ENCODE measurements at places on chromosomes 2 and 18.
A peak's percentile ranks its signal among the peaks of the same experiment; 100 is the strongest.

DNA sequence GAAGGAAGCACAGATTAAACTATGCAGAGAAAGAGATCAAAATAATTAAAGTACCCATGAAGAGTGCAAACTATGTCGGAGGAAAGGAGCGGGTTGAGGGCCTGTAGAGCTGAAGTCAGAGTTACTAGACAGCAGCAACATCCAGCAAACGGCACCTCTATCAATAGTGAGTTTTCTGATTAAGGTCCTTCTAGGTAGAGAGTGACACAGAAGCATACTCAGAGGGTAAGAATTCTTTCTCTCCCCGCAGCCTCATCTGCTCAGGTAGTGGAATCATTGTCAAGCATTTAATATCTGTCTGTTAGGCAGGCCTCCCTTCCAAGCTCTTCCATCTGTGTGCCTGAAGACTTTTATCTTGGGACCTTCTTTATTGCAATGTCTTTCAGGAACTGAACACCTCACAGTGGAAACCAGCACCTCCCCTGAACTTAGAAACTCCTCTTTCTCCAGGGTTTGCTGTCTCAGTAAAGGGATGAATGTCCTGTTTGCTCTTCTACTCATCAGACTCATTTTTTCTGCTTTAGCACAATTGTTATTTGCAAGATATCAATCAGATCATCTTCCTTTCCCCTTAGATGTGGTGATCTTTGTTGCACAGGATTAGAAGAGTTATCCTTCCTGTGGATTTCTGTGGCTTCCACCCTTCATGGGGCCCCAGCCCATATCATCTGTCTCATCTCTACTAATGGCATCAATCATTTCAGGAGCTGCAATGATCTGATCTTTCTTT is 28.8 kb downstream of the SP140 start:
- peak; percentile 5 for DNase-seq

GRCh38 chr2:101509499-101510284 is 34.8 kb upstream of the RFX8 start:
- DNase-seq = no peak

GRCh38 chr2:240048237-240048636 is 5.1 kb downstream of the OR6B3 start:
- DNase-seq = no peak

GRCh38 chr2:129748653-129749052 is 230.8 kb upstream of the RAB6C start:
- no peak for DNase-seq

GRCh38 chr2:151815821-151816489 is 12.3 kb downstream of the ARL5A start:
- DNase-seq = no peak

GRCh38 chr18:58865701-58866065 is 1.0 kb downstream of the ZNF532 start:
- DNase-seq = no peak

DNA sequence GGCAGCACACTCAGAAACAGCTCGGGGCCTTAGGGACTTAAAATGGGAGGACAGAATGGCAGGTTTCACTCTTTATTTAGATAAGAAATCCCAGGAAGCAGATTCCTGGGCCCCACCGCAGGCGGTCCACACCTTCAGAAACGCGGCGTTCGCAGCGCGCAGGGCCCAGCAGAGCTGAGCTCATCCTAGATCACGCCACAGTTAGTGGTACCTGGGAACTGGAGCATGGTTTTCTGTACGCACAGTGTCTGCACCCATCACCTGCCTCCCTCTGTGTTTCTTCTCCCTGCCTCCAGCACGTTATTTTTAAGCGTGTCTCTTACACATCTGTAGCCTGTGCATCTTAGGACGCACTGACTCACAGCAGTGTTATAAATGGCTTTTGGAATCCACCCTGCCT is 242.1 kb downstream of the ALPK2 start:
- no peak for DNase-seq

DNA sequence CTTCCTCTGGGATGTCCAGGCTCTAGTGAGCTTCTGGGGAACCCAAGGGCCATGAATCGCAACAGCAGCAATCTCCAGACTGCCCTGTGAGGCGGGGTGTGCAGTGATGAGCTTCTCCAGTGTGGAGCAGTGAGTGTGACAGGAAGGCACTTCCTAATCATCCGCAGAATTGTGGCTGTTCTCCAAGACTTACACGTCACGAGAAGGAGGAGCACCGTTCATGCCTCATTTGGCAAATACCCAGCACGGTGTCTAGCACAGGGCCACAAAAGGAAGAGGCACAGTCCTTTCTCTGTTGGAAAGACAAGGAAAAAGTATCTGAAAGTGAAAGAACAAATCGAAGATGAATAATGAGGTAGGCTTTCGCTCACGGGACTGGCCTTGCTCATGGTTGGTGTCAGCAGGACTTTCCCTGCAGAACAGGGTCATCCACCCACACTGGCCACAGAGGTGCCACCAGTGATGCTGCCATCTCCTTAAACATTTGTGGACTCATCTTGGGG is 125.1 kb upstream of the HAAO start:
- DNase-seq = no peak

DNA sequence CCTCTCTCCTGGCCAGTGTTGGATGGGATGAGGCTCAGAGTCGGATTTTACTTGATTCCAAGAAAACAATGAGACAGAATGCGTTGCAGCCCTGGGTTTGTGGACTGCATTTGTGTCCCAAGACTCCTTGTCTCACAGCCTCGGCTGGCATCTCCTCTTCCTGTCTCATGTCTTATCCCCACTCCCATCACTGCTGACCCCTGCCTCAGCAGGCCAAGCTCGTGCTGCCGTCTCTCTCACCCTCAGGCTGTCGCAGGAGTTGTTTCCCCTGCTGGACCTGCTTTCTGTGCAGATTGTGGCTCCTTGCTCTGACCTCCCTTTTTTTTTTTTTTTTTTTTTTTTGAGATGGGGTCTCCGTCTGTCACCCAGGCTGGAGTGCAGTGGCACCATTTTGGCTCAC is 70.2 kb upstream of the RALBP1 start:
- DNase-seq = no peak

DNA sequence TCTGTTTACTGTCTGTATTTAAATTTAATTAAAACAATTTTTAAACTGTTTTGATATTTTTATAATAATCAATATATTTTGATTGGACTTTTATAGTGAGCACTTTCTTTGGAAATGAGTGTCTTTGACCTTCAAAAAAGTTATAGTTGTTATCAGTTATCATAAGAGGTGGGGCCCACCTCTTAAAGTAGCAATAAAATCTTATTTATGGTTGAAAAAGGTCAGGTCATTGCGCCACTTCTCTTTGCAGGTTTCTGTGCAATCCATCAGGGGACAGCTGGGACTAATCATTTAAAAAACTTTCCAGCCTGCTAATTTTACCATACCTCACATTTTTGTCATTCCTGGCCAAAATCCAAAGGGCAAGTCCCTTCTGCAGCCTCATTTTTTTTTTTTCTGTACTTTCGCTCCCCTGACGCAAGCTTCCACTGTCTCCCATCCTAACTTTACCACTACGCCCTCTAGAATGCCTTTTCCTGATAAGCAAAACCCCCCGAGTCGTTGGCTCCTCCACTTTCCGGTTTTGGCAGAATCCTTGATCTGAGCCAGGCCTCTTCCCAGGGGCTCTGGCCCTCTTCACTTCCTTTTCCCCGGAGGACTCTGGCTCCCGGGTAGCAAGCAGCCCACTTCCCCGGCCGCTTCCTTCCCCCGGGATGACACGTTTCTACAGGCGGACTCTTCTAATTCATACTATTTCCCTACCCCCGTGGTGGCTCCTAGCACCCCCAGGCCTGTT is 1.1 kb upstream of the SEH1L start:
- DNase-seq = peak; percentile 12

DNA sequence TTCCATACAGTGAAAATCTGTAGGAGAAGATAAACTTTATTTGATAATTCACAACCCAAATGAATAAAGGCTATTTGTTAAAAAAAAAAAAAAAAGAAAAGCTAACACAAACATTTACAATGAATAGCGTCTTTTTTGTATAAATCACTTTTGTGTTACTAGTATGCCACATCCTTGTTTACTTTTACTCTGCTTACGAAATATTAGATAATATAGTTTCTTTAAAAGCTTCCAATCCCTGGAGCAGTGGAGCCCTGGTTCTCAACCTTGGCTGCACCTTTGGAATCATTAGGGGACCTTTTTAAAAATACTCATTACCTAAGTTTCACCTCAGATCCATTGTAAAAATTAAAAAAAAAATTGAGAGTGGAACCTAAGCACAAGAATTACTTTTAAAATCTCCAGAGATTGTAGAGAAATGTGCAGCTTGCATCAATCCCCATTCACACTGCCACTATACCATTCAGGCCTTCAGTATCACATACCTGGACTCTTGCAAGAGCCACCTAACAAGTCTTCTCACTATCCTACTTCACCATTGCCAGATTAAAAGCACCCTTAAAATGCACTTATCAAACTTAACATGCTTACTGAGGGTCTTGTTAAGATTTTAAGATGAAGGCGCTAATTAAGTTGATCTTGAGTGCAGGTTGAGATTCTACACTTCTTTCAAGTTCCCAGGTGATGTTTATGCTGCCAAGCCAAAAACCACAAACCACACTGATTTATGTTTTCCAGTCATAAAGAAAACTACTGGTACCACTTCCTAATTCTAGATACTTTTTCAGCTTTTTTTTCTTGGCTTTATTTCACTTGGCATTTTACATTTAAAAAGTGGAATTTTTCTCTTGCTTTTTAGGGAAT is 59.7 kb upstream of the ZC3H15 start:
- DNase-seq = no peak

DNA sequence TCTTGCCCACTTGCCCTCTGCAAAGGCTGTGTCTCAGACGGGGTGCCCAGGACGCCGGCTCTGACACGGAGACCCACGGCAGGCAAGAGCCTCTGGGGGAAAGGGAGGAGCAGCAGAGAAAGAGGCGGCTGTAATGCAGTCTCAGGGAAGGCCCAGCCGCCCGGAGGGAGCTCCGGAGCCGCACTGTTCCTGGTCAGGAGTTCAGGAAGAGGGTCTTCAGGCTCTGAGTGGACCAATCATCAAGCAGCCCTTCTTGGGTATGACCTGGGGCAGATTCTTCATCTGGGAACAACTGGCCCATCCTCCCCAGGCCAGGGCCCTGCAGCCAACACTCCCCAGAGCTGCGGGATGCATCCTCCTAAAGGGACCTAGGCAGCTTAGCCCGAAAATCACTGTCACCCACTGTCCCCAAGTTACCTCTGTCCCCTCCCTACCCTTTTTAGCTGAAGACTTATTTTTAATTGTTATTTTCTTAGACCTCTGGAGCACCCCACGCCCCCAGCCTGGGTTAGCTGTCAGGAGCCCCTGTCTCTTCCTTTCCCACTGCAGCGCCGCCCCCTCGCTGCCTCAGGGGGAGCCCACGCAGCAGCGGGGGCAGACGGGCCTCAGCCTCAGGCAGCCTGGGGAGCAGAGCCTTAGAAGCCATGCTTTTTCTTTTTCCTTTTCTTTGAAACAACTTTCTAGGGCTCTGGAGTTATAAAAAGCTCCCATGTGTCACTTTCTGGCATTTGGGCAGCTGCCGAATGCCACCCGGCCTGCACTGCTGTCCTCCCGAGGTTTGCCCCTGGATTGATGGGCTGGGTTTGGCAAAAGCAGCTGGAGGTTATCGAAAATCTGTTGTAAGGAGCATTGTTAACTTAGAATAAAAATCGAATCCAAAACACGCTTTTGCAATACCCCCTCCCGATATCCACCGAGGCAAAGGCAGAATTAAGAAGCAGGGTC is 644 bp upstream of the NEU2 start:
- DNase-seq = no peak

DNA sequence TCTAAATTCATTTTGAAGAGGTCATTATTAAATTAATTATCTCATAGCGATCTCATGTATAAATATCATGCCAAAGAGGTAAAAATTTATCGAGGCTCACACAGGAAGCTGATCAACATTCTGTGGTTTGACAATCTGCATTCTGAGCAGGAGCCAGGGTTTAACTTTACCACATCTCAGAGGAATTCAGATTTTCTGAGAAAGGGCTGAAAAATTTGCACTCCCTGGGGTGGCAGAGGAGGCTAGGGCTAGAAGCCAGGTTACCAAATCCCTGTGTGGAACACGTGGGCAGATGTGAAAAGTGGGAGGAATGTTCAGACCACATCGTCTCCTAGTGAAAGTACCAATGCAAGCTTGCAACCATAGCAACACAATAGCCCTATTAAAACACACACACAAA is 63.5 kb upstream of the CTLA4 start:
- peak; percentile 4 for DNase-seq

DNA sequence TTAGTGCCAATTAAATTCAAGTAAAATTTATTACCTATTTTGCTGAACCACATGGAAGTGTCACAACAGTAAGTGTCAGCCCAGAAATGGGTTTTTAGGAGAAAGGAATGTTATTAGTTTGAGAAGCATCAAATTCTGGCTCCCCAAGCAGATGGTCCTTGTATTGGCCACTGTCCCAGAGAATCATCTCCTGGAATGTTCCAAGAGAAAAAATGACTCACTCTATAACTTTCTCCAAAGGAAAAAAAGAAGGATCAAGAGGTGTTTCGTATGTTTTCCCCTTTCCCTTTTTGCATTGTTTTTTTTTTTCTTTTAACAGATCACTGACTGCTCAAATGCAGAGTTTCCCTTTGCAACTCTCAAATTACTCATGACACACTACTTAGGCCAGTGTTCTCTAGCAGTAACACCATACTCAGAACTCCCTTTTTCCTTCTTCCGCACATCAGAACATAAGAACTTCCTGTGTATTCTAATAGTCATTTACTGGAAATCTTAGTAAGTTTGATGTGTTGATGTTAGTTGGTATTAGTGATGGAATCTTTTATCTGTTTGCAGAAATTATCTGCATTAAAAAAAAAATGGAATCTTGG is 390.3 kb downstream of the GPD2 start:
- DNase-seq = no peak

DNA sequence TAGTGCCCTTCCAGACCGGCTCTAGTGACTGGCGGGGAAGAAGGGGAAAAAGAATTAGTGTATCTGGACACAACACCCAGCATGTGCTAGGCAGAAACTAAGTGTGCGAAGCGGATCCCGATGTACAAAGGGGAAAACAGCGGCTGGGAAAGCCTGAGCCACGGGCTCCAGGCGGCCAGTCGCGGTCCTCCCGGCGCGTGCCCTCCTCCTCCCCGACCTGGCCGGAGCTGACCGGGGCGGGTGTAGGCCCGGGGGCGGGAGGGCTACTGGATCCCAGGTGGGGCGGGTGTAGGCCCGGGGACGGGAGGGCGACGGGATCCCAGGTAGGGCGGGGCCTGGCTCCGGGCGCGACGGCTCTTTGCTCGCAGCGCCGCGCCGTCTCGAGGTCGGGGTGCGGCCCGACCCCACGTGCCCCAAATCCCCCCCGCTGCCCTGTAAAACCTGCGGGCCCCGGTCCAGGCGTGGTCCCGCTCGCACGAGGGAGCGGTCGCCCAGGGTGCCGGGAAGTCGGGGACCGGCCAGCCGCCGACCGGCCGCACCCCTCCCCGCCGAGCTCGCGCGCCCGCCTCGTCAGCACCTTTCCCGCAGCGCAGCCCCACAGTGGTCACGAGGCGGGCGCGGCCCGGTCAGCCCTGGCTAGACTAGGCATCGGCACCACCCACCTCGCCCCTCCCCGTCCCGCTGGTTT is 48.8 kb downstream of the C2orf42 start:
- DNase-seq = no peak

DNA sequence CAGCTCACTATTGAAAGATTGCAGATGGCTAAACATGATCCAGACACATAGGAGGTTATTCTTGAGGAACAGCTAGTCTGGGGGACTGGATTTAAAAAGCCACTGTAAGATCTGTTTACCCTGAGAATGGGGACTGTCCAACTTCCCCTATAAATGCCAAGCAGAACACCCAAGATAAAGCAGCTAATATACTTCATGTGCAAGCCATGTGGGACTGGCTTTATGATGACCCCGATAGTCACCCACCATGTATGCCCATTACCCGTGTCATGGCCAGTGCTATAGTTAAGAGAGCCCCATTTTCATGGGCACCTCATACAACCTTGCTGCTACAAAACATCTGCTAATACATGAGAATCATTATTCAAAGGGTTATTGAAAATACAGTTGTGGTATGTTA is 16.0 kb downstream of the YPEL5 start:
- DNase-seq = no peak

Measured in effector CD4-positive, alpha-beta T cell (primary cell).